ENCODE measurements at places on chromosomes 7 and 10.
A peak's percentile ranks its signal among the peaks of the same experiment; 100 is the strongest.

GRCh38 chr10:15879058-15879457 lies 18.8 kb upstream of the MINDY3 start:
- peak; percentile 40 for DNase-seq

DNA sequence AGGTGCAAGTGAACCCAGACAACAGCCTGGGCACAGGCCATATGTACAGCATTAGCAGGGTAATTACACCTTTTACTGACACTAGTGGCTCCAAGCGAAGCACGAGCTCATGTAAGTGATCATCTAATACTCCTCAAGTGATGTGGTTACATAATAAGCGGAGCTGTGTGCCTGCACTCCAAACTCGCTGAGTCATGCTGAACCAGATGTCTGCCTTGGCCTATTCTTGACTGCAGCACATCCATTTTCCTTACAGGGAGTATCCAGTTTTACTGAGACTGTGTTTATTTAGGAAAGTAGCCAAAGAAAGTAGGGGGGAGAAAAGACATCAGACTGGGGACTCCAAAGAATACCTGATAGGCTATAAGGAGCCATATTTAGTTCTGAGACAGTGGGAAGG lies 90.1 kb downstream of the GRM3 start:
- DNase-seq, result no peak

GRCh38 chr7:103299660-103300059 lies 2.4 kb downstream of the PMPCB start:
- no peak for DNase-seq

DNA sequence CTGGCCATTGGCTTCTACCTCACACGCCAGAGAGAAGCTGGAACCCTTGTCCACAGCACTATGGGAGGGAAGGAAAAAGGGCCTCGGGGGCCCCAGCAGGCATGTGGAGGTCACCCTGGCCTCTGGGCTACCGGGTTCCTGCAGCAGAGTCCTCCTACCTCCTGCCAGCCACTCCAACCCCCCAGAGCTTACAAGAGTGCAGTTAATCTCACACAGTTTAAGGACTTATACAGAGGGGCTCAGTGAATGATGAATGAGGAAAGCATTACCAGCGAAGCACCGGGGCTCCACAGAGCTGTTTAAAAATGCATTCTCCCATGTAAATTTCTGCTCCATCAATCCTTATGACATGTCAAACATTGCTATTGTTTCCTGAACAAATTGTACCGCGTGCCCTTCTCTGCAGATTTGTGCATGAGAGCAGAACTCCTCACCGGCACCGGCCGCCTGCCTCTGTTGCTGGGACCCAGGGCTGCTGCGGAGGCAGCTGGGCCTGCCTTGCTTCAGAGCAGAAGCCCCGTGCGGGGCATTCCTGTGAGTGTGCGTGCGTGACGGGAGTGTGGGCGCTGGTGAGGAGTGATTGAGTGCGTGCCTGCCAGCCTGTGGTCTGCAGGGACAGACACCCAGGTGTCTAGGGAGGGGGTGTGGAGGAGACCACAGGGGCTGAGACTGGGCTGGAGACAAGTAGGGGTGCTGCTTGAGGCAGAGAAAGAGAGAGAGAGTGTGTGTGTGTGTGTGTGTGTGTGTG lies 52.8 kb downstream of the C10orf105 start:
- DNase-seq, result no peak

DNA sequence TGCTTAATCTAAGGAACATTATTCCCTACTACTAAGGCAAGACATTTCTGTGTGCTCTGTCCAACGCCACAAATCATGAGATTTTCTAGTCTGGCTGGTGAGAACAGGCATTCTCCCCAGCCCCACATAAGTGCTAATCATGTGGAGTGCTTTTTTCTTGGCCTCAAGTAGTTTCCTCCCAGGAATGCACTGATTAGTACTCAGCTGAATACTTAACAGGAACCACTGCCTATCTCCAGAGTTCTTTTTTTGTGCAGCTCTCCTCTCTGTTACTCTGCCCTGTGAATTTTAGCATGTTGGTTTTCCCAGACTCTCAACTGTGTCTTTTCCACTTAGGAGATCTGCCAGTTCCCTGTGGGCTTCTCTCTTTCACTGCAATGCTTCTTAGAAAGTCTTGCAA lies 1098.5 kb upstream of the LRRTM3 start:
- DNase-seq, result no peak

DNA sequence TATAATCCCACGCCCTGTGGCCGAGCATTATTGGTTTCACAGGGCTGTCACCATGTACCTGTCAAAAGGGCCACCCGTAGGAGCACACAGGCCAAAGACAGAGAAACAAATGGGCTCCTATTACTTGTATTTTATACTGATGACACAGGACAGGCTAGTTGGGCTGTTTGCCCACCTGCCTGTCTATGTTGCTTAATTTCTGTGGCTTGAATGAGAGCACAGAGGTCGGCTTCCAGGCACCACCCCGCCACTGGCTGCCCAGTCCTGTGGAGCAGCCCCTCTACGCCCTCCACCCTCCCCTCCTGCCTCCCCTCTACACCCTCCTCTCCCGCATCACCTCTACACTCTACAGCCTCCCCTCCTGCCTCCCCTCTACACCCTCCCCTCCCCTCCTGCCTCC lies 652.9 kb downstream of the SDK1 start:
- DNase-seq, result no peak

GRCh38 chr7:1611708-1612241 lies 41.9 kb upstream of the PSMG3 start:
- DNase-seq, result no peak

DNA sequence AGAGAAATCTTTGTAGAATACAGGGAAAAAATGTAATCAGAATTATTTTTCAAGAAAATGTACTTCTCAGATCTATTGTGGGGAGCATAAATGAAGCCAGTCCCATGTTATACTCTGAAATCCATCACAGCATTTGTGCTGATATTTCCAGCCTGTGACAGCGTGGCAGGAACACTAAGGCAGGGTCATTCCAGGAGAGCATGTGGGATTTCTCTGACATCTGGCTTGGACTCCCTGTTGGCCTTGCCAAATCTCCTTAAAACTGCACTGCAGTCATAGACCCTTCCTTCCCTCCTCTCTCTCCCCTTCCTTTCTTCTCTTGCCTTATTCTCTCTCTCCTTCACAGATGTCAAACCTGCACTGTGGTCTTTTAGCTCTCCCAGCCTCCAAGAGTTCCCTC lies 6.5 kb upstream of the TSPAN13 start:
- no peak for DNase-seq

DNA sequence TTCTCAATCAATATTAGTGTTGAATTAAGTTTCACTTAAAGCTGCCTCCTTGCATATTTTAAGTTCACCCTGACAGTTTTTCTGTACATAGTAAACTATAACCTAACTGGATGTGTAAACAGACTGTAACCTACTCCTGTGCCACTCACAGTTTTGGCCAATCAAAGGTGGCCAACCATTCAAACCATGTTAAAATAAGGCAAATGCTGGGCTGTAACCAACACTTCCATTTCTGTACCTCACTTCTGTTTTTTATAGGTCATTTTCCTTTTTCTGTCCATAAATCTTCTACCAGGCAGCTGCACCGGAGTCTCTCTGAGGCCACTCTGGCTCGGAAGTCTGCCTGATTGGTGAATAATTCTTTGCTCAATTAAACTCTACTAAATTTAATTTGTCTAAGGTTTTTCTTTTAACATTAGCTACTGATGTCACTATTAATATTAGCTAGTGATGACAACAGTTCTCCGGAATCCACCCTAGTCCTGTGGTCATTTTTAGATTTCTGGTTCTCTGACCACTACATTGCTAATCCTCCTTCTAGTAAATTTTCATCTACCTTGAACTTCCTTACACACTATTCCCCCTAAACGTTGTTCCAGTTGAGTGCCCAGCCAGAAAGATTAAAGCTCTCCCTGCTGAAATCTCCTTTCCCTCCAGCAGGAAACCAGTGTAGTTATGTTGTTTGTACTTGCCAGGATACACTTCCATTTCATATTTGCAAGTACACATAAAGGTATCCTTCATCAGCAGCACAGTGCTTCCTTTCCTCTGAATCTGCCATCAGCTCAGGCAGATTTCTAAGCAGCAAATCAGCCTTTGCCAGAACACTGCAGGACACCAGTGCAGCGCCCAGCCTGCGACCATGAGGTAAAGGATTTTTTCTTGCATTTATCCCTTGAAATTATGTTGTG lies 18.6 kb upstream of the IFIT2 start:
- no peak for DNase-seq

DNA sequence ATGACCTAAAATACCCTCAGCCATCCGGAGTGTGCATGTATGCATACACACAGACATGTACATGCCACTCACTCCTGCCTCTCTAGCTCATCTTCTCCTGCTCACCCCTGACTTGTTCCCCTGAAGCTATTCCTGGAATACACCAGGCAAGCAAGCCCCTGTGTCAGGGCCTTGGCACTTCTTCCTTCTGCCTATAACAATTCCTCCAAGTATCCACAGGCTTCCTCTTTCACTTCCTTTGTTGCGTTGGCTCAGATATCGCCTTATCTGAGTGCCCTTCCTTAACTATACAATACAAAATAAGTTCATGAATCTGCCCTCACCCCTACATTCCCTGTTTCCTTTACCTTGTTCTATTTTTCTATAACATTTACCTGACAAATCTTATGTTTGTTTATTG lies 88.8 kb downstream of the NOD1 start:
- DNase-seq, result no peak

DNA sequence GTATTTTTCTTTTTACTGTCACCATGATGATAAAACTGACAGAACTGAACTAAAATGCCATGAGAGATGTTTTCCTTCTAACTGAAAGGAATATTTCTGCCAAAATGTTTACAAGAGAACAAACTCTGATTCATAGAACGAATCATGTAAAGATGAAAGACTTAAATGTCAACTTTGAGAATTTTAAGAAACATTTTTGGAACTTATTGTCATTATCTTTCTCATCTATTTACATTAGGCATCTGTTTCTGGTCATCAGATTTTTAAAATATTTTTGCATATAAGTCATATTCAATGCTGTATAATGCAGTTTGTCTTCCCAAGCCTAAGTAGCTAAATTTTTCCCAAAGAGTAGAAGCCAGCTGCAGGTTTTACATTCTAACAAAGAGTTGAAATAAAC lies 358.5 kb downstream of the TFEC start:
- no peak for DNase-seq

DNA sequence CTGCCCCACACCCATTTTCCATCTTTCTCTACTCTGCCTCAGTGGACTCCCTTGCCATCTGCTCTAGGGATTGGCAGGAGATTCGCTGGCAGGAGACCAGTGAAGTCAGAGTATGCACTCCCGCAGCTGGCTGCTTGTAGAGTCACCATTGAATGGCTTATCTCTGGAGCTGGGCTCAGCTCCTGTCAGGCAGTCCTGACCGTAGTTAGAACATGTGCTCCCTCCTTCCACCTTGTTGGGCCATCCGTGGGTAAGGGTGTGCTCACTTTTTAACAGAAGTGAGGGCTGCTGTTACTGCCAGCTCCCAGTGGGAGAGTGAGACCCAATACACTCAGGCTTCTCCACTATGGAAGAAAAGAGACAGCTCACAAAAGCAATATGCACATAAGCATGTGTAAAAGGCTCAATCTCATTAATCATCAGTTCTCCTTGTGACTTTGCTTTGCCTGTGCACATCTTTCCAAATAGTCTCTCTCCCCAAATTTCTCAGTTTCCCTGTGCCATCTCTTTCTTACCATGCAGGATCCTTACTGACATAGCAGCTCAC lies 773.3 kb downstream of the GRID1 start:
- DNase-seq, result no peak

DNA sequence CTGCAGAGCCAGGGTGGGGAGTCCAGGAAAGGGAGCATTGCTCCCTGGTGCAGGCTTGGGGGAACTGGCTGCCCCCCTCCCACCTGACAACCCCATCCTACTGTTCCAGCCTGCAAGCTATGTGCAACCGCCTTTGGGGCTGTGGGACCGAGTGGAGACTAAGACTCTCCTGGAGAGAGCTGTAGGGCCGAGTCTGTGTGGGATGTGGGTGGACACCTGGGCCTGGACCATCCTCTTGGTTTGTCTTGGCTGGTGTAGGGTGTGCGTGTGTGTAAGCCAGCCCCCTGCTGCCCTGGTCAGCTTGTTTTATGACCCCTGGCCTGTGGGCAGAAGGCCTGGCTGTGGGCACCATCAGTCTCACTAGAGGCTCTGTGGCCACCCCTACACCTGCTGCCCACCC lies 1.6 kb upstream of the RAMP3 start:
- no peak for DNase-seq

DNA sequence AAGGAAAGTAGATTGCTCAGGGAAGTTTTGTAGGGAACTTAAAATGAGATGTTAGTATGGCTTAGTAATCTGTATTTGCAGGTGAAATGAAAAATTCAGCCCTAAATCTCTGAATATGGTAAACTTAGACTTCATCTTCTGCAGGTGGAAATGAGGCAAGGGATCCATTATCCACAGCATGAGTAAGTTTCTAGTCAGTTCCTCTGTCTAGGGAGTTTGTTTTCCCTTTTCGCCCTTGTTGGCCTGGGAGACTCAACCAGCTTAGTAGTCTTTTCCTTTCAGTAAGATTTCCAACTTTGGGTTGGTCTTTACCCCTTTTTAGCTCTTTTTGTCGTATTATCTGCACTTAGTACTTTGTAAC lies 65.6 kb downstream of the ZEB1 start:
- DNase-seq, result no peak

DNA sequence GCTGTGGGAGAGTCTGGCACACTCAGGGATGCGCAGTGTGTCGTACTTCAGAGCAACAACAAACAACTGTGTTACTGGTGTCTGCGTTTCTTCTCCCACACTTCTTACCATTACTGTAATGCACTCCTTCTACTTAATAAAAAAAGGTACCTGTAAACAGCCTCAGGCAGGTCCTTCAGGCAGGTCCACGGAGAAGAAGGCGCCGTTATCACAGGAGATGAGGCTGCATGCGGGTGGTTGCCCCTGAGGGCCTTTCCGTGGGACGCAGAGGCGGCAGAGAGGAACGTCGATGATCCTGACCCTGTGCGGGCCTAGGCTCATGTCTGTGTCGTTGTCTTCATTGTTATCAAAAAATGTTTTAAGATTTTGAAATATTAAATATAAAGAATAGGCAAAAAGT lies 29.4 kb downstream of the NKX6-2 start:
- DNase-seq, result no peak

GRCh38 chr7:37054624-37055241 lies 330.4 kb upstream of the AOAH start:
- no peak for DNase-seq

DNA sequence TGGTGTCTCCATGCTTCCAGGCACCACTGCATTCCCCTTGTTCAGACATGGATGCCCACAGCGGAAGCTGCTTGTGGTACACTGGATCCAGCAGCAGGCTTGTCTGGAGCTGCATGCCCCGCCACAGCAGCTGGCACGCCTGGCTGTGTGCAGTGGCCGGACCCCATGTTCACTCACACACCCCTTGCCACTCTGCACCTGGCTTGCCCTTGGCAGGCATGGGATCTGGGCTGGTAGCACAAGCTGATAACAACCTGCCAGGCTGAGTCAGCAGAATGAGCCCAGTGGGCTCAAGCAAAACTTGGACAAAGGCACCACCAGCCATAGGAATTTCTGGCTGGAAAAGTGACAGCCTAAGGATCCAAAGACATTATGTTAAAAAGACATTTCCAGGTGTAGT lies 91.8 kb upstream of the TMEM168 start:
- no peak for DNase-seq
